Posterior cingulate gyrus (tissue), 11 donors: ENCODE measurements at places on chromosomes 13 and 19.

- DNase-seq, result no peak
Measured at GRCh38 chr19:56083668-56084067, 37.4 kb downstream of the ZNF787 start.

GRCh38 chr19:50838239-50838638, 4.9 kb upstream of the KLK15 start:
- DNase-seq, result no peak

DNA sequence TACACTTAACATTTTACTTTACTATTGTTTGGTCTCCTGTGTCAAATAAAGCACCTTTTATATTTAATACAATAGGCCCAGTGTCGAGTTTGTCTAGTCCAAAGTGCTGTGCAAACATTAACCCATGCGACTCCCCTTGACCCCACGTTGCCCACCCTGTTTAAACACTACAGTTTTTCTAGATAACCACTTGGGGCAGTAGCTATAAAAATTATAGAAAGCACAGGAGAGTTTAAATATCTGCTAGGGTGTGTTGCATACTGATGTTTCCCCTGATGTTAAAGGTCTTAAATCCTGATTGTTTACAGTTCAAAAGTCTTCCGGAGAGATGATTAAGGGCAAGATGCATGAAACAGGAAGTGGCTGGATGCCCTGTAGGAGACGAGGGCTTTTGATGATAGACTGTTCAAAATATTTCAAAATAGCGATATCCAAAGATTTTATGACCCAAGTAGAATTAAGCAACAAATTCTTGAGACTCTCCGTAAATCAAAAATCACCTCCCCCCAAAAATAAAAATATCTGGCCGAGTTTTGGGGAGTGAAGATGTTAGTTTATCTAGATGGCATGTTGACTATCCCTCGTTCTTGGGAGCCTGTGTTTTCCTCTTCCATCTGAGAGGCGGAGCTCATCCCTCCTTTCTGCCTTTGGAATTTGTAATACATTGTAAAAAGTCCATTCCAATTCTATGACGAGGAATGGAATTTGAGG, 167.1 kb downstream of the FGF9 start:
- DNase-seq, result no peak

DNA sequence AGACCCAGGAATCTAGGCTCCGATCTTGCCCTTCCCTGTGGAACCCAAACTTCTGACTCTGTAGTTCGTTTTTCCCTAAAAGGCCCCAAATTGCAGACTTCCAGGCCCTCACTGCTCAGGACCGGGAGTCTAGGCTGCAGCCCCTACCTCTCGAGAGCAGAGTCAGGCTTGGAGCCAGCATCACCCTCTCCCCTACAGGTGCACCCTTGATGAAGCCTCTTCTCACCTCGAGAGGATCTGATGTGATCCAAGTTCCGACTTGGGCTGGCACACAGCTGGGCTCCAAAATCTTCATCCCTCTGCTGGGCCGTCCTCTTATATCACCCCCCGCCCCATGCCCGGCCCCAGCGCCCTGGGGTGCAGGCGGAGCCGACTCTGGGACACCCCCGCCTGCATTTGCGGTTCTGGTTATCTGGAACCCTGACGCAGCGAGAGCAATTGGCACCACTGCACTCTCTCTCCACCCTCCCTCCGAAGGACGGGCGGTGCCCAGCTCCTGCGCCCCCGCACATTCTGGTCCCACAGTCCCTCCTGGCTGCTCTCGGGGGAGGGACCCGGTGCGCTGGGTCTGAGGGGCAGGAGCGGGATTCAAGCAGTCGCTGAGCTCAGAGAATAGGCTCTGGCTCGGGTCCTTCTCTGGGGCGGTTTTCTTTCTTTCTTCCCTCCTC, at the start of gene KLK7:
Gene KLK7 (minus strand): TSS at position 293 of the 668 bp plus-strand sequence. CDS start 1,518 bp downstream, outside the sequence.
- no peak for DNase-seq

GRCh38 chr13:73828811-73829210, 305.4 kb downstream of the KLF12 start:
- no peak for DNase-seq

GRCh38 chr13:25196971-25197370, 24.9 kb upstream of the AMER2 start:
- DNase-seq, result no peak

DNA sequence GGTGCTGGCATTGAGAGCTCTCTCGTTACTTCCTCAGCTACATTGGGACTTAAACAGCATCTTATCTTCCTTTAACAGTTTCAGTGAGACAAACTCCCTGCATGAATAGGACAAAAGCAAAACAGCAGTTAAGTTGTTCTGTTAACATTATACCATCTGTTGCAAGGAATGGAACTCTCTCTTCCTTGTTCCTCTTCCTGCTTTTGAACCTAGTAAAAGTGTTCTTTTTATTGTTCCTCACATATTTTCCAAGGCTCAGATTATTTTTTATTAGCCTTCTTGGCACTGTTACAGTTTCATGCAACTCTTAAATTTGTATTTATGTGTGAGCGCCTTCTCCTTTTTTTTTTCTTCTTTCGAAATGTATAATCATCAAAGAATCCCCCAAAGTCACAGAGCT, 202.6 kb upstream of the UFM1 start:
- no peak for DNase-seq

- no peak for DNase-seq
Measured at GRCh38 chr13:80630685-80631121, 289.8 kb upstream of the SPRY2 start.

DNA sequence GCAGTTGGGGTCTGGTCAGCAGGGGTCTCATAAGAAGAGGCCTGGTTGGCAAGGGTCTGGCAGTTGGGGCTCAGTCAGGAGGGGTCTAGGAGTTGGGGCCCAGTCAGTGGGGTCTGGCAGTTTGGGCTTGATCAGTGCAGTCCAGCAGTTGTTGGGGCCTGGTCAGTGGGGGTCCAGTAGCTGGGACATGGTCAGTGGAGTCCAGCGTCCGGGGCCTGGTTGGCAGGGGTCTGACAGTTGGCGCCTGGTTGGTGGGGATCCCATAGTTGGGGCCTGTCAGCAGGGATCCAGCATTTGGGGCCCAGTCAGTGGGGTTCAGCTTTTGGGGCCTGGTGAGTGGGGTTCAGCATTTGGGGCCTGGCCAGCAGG, 60.5 kb upstream of the TPM4 start:
- no peak for DNase-seq

- no peak for DNase-seq
Measured at GRCh38 chr13:78478183-78478582, 125.2 kb downstream of the POU4F1 start.

- no peak for DNase-seq
Measured at GRCh38 chr13:104327211-104327610, 1261.0 kb upstream of the SLC10A2 start.

DNA sequence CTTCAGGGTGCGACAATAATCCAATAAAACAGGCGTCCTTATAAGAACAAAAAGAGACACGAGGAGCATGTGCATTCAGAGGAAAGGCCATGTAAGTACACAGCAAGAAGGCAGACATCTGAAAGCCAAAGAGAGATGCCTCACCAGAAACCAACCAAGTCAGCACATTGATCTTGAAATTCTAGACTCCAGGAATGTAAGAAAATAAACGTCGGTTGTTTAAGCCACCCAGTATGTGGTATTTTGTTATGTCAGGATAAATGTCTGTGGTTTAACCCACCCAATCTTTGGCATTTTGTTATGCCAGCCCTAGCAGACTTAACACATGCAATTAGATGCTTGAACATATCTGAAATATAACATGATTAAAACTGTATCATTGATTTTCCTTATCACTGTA, 452.0 kb downstream of the SLITRK6 start:
- DNase-seq, result no peak

GRCh38 chr13:36157480-36157879, 26.3 kb upstream of the DCLK1 start:
- DNase-seq, result no peak

GRCh38 chr19:4310247-4311121, 6.1 kb downstream of the FSD1 start:
- no peak for DNase-seq

GRCh38 chr13:95614641-95615245, 29.8 kb downstream of the DZIP1 start:
- DNase-seq, result no peak

- DNase-seq, result no peak
Measured at GRCh38 chr19:20968092-20968491, 45.0 kb downstream of the ZNF85 start.

DNA sequence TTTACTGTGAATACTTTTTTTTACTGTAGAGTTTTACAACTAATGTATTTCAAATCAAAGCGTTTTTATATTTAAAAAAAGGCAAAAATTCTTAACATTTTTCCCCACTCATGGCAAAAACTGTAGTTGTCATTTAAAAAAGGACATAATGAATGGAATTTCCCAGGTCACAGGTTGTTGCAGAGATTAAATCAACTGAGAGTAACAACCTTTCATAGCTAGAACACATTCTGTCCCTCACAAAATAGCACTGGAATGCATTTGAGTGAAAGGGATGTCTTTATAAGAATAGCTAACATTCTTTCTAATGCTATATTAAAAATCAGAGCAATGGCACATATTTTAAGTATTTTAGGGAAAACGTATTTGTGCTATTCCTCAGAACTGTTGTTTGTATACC, 1393.3 kb upstream of the ATXN8OS start:
- DNase-seq, result no peak

DNA sequence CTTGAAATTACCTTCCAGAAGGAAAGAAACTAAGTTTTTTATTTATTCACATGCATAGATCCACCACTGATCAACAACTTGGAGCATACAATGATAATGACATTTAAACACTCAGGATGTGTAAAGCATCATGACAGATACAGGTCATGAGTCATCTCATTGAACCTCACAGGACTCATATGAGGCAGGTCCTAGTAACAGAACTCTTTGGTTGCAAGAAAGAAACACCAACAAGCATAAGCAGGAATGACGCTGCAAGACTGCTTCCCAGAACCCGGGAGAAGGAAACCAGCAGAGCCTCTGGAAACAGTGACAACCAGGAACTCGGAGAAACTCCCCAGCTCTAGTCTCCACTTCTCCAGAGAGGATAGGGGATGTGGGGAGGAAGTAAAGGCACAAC, 60.8 kb upstream of the IPO5 start:
- DNase-seq, result no peak

GRCh38 chr19:10551698-10552301, 8.1 kb downstream of the ATG4D start:
- no peak for DNase-seq

DNA sequence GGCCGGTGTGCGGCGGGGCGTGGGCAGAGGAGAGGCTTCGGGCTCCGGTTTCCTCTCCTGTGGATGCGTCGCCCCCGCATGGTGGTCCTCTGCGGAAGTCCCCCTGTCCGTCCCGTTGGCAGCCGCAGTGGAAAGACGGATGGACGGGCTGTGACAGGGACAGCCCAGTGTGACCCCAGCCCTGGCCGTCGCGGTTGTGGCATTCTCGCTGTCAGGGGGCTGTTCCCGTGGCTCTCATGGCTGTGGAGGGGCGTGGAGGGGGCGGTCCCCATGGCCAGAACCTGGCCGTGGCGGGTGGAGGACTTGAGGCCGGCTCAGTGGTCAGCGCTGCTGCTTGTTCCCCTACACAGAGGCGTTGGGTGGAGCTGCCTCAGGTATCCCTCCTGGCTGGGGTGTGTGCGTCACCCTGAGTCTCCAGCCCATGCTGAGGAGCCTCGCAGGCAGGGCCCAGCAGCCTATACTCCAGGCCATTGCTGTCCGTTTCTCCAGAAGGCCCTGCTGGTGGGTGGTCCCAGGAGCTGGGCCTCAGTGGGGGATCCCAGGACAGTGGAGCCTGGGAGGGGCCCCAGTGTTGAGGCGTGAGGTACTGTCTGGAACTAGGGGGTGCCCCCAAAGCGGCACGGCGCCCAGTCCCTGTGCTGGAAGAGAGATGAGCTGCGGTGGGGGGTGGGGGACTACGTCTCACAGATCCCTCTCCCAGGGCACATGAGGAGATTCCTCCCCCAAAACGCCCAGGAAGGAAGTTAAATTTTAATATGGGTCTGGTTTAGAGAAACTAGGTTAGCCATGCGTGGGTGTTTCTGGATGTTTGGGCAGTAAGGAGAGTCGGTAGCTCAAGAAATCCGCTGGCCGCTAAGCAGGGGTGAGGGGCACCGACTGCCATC, 20.3 kb downstream of the CSNK1G2 start:
- DNase-seq, result no peak

DNA sequence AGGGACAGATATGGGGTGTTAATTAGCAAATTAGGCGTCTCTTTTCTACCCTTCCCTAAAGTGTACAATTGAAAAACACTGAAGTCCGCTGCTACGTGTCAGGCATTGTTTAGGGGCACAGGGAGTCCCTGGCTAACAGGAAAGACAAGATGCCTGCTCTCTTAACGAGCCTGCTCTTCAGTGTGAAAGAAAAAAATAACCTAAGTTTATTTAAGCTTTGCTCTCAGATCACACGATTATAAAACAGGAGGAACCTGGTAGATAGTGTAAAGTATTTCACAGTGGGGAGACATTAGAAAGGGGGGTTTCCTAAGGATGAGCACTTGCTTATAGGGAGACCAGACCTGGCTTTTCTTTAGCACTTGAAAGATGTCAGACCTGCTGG, 38.7 kb downstream of the IGFL2 start:
- no peak for DNase-seq
